ENCODE measurements at places on chromosomes 1 and 21. TPM values are rescaled to one million over a fixed set of nuclear protein-coding genes. Genes with fewer than 3 reads are reported as not detected.

CLDN19 gene
- polyA plus RNA-seq: 0.58 TPM

DTL gene
- polyA plus RNA-seq: 14.5 TPM

LRRIQ3 gene
- 0.11 TPM for polyA plus RNA-seq

DNA sequence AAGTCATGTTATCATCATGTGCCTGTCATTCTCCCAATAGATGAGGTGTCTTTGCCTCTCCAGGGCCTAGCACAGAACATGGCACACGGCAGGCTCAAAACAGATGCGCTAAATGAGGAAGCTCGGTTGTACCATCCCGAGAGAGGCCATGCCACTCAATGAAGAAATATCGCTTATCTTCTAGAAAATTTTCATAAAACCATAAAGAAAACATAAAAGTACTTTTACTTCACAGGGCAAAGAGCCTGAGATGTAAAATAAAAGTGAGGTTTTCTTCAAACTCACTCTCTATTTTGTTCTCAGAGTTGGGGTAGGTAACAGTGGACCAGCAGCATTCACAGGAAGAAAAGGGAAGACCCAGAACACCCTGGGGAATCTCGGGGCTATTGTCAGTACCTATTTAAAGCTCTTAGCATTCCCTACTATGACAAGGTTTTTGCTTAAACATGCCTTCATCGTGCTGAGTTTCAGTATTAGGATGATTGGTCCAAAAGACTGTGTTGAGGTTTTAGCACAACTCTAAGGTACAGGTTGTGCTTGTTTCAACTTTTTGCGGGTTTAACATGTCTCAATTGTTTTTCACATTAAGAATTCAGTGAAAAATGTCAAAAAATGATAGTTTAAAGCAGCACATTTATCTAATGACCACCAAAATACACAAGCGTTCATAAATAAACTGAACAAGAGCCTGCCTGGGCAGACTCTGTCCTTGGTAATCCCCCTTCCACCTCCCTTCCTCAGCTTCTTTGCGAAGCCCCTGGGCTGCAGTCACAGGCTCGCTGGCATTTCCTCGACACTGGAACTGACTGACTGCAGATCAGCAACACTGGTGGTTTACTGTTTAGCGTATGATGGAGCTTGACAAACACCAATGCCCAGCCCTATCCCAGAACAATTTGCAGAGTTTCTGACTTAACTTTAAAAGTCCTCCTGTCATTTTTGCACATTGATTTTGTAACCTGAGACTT lies 55.6 kb downstream of the COQ8A start:
- no peak for DNase-seq

DNA sequence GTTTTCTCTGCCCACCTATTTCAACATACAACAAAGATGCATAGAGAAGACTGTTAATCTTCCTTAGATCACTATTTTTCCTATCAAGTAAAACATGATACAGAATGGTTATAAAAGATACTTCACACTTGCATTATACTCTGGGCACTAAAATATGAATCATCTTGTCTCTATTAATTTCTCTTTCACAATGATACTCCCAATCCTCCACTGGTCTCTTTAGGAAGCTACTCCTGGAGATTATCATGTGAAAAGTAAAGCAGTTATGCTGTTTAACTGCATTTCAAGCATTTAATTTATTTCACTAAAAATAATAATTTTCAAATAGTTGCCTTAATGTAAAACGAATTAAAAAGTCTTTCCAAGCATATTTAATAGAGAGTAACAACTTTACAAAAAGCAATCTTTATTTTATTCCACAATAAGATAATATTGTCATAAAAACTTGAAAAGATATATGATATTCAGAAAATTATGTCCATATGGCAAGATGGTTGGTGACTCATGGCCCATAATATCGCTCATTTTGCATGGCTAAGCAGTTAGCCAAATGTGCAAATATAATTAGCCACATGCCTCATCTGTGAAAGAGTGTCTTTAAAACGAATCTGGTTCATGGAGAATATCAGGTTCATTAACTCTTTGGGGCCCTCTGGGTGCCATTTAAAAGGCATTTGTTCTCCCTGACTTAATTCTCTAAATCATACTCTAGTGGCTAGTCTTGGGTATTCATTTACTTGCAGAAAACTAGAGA lies 1569.0 kb upstream of the B3GALT2 start:
- peak; percentile 27 for DNase-seq
